Naive thymus-derived CD8-positive, alpha-beta T cell (primary cell): ENCODE measurements at places on chromosomes 16 and 17. TPM values are rescaled to one million over a fixed set of nuclear protein-coding genes. Genes with fewer than 3 reads are reported as not detected.

The UTS2R gene
- not detected for total RNA-seq

DNA sequence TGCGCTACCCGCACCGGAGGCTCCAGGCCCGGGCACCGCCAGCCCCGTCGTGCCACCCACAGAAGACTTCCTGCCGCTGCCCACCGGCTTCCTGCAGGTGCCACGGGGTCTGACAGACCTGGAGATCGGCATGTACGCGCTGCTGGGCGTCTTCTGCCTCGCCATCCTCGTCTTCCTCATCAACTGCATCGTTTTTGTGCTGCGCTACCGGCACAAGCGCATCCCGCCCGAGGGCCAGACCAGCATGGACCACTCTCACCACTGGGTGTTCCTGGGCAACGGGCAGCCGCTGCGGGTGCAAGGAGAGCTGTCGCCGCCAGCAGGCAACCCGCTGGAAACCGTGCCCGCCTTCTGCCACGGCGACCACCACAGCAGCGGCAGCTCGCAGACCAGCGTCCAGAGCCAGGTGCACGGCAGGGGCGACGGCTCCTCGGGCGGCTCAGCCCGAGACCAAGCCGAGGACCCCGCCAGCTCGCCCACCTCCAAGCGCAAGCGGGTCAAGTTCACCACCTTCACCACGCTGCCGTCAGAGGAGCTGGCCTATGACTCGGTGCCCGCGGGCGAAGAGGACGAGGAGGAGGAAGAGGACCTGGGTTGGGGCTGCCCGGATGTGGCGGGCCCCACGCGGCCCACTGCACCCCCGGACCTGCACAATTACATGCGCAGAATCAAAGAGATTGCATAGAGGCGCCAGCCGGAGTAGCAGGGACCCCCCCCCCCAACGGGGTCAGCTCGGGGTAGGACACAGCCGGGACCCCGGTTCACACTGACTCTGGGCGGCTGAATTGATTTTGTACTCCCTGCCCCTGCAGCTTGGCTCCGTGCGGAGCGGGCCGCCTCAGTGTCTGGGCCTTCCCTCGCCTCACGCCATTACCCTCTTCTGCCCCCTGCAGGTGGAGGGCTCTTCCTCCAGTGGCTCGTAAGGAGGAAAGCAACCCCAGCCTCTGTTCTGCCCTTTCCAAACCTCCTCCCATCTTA, 58.5 kb downstream of the TMEM132E start:
- no peaks in the 10 kb centered on the region for H3K36me3 ChIP-seq
- peak overlapping the region; percentile 88 for H3K4me3 ChIP-seq
- H3K4me1 ChIP-seq: peaks cover 37% of the 10 kb centered on the region

The WNT3 gene
- not detected for total RNA-seq

DNA sequence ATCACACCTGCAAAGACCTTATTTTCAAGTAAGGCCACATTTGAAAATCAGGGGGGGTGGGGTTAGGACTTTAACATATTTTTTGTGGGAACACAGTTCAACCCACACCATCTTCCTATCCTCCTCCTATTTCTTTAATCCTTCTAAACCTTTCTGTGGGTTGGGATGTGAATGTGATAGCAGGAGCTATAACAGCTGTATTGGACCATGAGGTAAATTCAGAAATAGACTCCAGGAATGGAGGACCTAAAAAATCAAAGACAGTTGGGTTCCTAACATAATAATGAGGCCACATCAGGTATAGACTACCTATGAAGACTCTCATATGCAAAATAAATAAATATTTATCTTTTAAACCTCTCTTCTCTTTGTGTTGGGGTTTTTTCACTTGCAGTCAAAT, 451.4 kb downstream of the XYLT1 start:
- H3K36me3 ChIP-seq: peaks cover 3% of the 10 kb centered on the region
- H3K4me3 ChIP-seq: no peak overlapping the region
- no peaks in the 10 kb centered on the region for H3K27me3 ChIP-seq

DNA sequence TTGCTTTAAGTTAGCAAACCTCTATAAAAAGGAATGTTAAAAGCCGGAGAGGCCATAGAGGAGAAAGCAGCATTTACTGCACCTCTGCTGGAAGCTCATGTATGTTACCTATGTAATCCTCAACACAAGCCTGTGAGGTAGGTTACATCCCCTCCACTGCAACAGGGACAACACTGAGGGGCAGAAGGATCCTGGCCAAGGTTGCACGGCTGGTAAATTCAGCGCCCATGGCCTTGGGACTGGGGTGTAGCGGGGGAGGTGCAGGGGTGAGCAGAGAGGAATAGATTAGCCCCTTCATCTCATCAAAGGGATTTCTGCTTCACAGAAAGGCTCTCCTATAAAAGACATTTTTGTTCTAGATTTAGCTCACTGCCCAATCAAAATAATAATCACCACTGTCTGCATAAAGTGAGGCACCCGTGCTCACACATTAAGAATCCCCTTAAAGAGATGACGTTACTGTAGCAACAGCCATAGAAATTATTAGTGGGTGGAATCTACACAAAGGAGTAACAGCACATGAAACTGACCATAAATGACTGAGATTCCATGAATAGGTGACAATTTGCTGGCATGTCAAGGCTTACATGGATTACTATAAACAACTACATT, 3.3 kb downstream of the ZCCHC14 start:
- peaks cover 3% of the 10 kb centered on the region for H3K36me3 ChIP-seq
- no peaks in the 10 kb centered on the region for H3K27me3 ChIP-seq
- peaks cover 80% of the 10 kb centered on the region for H3K4me1 ChIP-seq
- peak overlapping the region; percentile 81 for H3K27ac ChIP-seq
- peak overlapping the region; percentile 85 for H3K4me3 ChIP-seq
- DNase-seq: no peak
